ENCODE measurements at places on chromosomes 3 and 15. TPM values are rescaled to one million over a fixed set of nuclear protein-coding genes. Genes with fewer than 3 reads are reported as not detected.

DNA sequence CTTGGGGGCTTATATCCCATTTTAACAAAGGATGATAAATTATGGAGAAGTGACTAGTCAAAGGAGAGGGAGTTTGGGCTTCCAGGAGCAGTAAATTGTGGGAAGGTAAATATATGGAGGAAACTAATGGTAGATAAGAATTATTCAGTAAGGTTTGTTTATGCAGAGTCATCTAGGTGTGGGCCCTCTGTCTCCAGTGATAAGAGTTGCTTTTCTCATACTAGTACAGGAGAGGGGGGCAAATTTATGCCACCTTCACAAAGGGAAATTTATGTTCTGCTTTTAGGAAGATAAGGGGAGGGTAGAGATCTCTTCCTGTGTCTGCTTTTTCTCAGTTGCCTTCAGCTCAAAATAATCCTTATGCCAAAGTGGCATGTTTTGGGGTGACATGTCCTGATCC lies 383.7 kb upstream of the PPP2R3A start:
- DNase-seq, result no peak
- no peaks in the 10 kb centered on the region for H3K27me3 ChIP-seq
- H3K4me1 ChIP-seq, result no peaks in the 10 kb centered on the region

DNA sequence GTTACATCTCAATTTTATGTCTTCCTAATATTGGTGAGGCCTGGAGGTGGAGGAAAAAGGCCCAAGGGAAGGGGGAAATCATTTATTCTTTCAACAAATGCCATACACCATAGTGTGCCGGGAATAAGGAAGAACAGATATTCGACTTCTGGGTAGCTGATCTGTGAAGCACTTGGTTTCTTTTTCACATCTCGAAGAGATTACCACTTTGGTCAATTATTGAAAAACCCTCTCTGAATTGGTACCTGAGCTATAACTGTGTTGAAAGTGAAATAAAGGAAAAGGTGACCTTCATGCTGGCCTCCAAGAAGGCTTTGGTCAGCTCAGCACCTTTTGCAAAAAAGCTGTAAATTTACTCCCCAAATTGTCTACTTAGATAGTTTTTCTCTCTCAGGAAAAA lies 14.2 kb upstream of the MB21D2 start:
- no peak overlapping the region for H3K4me3 ChIP-seq
- no peaks in the 10 kb centered on the region for H3K27me3 ChIP-seq
- H3K4me1 ChIP-seq, result no peaks in the 10 kb centered on the region
- H3K27ac ChIP-seq, result no peak overlapping the region
- H3K36me3 ChIP-seq, result no peaks in the 10 kb centered on the region

GRCh38 chr15:71042356-71042922 lies 72.8 kb upstream of the THSD4 start:
- H3K4me3 ChIP-seq, result no peak overlapping the region
- no peaks in the 10 kb centered on the region for H3K4me1 ChIP-seq
- peaks cover 6% of the 10 kb centered on the region for H3K27me3 ChIP-seq
- no peaks in the 10 kb centered on the region for H3K36me3 ChIP-seq
- no peak overlapping the region for H3K27ac ChIP-seq

DNA sequence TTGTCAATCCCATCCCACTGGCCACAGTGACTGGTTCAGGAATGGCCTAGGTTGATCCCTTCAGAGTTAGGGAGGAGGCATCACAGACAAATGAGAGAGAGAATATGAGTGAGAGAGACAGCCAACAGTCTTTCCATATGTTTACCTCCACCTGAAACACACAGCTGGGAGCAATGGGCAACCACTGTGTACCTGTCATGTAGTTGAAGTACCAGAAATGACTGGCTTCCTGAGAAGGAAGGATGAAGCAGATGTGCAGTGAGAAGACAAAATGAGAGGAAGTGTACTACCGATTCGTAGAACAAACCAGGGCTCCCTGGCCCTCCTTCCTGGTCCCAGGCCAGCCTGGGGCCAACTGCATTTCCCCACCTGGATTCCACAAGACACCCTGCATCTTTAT lies 27.4 kb downstream of the SRGAP3 start:
- no peak overlapping the region for H3K4me3 ChIP-seq
- H3K4me1 ChIP-seq, result no peaks in the 10 kb centered on the region
- H3K27ac ChIP-seq, result no peak overlapping the region
- no peaks in the 10 kb centered on the region for H3K36me3 ChIP-seq

The TRH gene
- not detected for total RNA-seq

All from CD8-positive, alpha-beta memory T cell (primary cell).